ENCODE measurements at places on chromosomes 12 and 14.

GRCh38 chr12:25583545-25583944 lies 30.5 kb upstream of the LMNTD1 start:
- DNase-seq, result no peak

- no peak for DNase-seq
These were observed 67.2 kb upstream of the PTGR2 start for GRCh38 chr14:73784181-73784987.

DNA sequence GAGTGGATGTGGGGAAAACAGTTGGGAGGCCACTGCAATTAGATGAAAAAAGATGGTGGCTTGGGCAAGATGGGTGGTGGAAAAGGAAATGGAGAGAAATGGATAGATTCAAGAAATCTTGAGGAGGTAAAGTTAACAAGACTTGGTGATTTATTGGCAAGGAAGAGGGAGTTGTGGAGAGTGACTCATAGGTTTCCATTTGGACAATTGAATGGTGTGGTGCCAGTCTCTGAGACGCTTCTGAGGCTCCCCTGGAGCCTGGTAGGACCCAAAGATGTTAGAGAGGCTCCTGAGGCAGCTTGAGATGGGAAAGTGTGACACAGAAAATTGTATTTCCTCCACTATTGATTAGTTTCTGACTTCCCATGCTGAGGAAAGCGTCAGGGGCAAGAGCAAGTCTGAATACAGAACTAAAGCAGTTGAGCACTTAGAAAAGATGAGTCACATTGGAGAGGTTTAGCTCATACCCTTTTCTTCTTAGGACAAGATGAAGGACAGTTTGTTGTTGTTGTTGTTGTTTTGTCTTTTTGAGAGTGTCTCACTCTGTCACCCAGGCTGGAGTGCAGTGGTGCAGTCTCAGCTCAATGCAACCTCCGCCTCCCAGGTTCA lies 4.5 kb downstream of the PRPF40B start:
- no peak for DNase-seq

GRCh38 chr12:13367973-13368372 lies 171.4 kb downstream of the EMP1 start:
- no peak for DNase-seq

GRCh38 chr12:26648066-26648465 lies 184.9 kb downstream of the ITPR2 start:
- DNase-seq, result no peak

GRCh38 chr12:45909041-45909713 lies 81.2 kb downstream of the SCAF11 start:
- DNase-seq, result no peak

GRCh38 chr12:46433829-46434228 lies 61.3 kb upstream of the SLC38A2 start:
- DNase-seq, result no peak

- DNase-seq, result no peak
These were observed 16.1 kb downstream of the MMAB start for GRCh38 chr12:109557200-109557599.

GRCh38 chr12:11718768-11719253 lies 69.3 kb downstream of the ETV6 start:
- DNase-seq, result no peak

All from stimulated activated CD8-positive, alpha-beta memory T cell treated with anti-CD3 and anti-CD28 coated beads, Interleukin-7, amount 100 ng/mL, for 24 hours (primary cell).